ENCODE measurements at places on chromosomes 7 and 10.
A peak's percentile ranks its signal among the peaks of the same experiment; 100 is the strongest.

GRCh38 chr10:29540016-29540415, 94.8 kb downstream of the SVIL start:
- DNase-seq: no peak

DNA sequence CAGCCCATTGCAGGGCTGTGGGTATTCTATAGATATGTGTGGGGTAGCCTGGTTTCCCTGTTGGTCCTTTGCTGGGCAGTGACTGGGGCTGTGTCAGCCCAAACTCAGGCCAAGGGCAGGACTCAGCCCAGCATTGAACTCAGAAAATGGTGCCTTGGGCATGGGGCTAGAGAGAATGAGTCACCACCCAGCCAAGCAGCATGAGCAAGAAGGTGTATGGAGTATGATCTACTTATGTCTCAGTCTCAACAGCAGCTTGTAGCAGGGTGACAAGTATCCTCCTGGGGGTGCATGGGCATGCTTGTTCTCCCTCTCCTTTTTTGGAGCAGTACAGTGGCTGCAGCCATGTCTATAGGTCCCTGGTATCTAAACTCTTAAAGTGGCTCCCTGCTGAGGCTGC, 32.0 kb downstream of the STK31 start:
- no peak for DNase-seq

- peak; percentile 44 for DNase-seq
Measured at GRCh38 chr7:66557214-66558200, 71.2 kb upstream of the KCTD7 start.

- no peak for DNase-seq
Measured at GRCh38 chr7:55557666-55558188, 14.6 kb downstream of the VOPP1 start.

DNA sequence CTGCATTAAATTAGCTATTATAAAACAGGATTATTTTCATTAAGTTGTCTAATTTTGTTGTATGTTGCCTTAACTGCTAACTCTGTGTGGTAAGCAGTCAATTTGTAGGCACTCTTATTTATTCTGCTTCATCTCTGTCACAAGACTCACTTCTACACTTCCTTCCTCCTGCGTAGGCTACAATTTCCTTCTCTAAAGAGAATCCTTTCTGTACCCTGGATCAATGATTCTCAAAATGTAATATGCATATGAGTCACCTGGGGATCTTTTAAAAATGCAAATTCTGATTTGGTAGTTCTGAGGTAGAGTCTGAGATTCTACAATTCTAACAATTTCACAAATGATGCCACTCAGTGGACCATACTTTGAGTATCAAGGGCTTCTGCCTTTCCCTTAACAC, 4.4 kb upstream of the UBE2D1 start:
- no peak for DNase-seq

- DNase-seq: no peak
Measured at GRCh38 chr7:115183431-115184057, 261.6 kb downstream of the MDFIC start.

- DNase-seq: no peak
Measured at GRCh38 chr7:118995350-118995749, 770.8 kb downstream of the ANKRD7 start.

DNA sequence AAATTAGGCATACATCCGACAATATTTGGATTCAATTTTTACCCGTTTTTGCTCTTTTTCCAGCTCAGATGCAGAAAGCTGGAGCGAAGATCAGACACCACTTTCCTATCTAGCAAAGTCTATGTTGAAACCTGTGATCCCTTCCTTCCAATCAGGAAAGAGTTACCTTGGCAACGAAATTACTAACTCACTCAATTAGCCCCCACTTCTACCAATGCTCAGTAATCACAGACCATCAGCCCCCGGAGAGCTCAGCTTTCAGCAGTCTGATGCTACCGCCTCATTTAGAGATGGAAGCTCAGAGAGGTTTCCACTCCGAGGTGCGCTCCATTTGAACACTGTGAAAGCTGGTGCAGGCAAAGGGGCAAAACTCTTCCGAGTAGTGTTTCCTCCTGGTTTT, 6.7 kb downstream of the FRAT1 start:
- DNase-seq: no peak

DNA sequence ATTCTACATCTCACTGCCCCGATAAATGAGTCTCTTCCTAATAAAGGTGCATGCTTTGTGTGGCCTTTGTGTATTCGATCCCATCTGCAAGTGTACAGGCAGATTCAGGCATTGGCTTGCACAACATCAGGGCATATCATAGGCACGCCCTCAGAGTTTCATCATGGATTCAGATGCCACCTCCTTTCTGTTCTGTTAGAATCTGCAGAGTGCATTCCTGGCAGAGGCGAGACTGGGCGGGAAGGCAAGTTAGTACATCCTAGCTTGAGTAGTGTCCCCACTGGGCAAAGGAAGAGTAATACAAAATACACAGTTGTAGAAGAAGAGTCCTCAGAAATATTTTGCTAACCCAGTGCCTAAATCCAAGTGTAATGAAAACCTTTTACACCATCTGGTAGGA, 346.5 kb upstream of the GALNT17 start:
- no peak for DNase-seq

DNA sequence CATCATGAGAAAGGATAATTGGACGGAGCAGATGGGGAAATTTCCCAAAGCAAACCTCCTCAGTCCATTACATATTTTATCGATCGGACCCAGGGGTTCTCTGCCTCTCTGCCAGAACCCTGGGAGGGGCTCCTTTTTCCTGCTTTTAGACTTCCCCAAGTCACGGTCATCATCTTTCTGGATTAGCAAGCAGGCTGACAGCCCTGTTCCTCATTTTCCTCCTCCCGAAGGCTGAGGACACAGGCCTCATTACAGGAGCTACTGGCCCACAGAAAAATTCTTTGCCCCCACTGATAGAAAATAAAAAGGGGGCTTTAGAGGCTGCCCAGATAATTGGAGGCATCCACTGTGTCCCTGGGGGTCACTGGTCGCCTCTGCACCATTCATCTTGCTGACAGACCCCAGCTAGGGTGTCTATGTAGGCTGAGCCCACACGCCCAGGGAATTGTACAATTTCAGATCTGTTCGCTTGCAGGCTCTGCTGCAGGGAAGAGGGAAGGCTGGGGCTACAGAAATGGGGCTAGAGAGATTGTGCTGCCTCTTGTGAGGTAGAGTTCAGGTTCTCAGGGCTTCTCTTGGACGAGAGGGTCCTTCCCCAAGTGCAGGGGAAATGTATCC, 125.7 kb upstream of the SDK1 start:
- DNase-seq: no peak

DNA sequence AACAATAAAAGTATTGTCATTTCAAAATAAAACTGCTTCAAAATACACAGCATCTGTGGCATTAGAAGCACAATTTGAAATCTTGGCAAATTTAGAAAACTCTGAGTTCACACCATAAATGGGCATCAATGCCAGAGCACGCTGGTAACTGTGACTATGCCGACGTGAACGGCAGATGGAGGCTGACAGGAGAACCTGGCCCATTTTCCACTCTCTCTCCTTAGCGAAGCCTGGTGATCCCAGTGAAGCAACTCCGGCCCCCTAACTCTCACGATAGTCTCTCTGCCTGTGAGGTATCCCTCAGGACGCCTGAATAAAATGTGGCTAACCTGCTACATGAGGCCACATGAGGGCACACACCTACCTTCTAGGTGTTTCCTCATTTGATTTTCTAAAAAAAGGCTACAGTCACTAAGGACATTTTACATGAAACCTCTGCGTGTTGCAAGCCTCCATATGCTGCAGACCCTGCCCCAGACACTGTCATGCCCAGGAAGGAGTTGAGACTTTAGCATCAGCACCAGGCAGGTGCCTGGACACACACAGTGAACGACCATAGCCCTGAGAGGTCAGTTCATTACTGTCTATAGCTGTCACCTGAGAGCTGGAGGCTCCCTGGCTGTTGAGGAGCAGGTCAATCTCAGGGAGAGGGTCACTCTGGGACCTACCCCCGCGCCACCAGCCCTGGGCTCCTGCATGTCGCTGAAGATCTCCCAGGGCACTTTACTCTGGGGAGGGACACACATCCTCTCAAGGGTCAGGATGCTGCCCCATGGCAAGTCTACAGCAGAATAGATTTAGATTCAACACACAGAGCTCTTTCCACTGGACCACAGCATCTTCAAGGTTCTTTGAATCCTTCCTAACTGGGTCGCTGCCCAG, 62.9 kb upstream of the CAMK2B start:
- DNase-seq: no peak

DNA sequence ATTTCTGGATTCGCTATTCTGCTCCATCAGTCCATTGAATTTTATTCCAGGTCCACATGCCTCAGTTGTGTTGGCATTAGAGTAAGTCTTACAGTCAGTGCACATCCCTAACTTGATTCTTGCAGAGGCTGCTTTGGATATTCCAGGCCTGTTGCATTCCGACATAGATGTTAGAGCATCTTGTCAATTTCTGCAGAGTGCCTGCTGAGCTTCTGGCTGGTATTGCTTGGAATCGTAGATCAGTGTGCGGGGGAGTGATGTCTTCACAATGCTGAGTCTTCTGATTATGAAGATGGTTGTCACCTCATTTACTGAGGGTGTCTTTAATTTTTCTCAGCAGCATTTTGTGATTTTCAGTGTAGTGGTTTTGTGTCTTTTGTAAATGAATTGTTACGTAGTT, 45.2 kb downstream of the INPP5A start:
- DNase-seq: no peak

GRCh38 chr10:51228714-51229100, 154.4 kb downstream of the PRKG1 start:
- no peak for DNase-seq

DNA sequence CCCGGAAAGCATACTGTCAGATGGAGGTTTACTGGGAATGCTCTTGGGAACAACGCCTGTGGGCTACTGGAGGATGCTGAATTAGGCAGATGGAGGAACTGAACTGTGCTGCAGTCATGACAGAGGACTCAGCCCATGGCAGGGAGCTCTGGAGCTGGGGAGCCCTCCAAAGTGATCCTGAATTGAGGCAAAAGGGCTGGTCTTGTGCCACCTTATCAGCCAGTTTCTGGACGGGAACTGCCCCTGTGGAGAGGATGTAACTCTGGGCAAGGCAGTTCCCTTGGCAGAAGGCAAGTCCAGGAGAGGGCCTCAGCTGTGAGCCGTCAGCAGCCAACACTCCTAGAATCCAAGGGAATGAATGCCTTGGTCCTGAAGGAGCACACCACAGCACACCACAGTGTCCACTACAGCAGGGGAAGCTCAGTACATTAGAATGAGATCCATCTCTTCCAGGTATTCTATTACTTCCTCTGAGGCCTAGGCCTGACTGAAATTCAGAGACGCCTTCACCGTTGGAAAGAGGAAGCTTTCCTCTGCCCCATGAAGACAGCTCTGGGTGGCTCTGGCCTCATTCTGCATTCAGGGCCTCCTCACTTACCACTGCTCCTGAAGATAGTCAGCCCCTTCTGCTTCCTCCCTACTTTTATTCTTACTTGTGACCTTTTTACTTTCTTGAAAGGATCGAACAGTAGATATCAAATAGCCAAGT, 139.6 kb upstream of the GPR26 start:
- no peak for DNase-seq

DNA sequence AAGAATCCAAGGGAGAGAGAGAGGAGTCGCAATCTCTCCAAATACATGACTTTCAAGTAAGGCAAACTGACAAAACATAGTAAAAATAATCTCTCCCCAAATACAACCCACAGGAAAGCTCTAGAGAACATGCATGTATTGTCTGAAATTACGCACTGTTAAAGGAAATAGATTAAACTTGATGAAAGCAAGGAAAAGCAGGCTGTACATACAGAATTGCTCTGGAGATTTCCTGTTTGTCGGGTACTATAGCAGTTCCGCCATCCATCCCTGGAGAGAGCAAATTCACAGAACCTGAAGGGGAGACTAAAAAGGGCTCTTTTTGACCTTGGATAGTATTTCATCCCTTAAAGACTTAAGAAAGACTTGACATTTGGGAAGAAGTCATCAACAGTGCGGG, 170.2 kb upstream of the BET1 start:
- DNase-seq: no peak

GRCh38 chr10:124827474-124827873, 25.9 kb downstream of the ABRAXAS2 start:
- no peak for DNase-seq

DNA sequence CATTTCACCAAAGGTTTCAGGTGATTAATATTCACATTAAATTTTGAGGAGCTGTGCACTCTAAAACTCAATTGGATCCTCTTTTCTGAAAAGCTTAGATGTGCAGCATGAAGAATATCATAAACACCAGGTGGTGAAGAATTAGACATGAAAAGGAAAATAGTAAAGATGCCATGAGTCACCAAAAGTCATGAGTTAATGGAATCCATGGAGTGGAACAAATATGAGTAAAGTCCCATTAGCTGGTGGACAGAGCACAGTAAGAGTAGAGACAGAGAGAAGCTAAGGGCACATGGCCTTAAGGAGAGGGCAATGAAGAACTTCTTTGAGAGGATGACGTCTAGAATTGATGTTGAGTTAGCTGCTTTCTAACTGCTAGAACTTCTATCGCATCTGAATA, 271.6 kb downstream of the CSTF2T start:
- DNase-seq: no peak

- no peak for DNase-seq
Measured at GRCh38 chr7:15594461-15594860, 32.6 kb upstream of the AGMO start.
